ENCODE measurements at places on chromosomes 12 and 14.

- no peak for DNase-seq
Observed at GRCh38 chr14:37452323-37452722, 142.7 kb downstream of the FOXA1 start.

DNA sequence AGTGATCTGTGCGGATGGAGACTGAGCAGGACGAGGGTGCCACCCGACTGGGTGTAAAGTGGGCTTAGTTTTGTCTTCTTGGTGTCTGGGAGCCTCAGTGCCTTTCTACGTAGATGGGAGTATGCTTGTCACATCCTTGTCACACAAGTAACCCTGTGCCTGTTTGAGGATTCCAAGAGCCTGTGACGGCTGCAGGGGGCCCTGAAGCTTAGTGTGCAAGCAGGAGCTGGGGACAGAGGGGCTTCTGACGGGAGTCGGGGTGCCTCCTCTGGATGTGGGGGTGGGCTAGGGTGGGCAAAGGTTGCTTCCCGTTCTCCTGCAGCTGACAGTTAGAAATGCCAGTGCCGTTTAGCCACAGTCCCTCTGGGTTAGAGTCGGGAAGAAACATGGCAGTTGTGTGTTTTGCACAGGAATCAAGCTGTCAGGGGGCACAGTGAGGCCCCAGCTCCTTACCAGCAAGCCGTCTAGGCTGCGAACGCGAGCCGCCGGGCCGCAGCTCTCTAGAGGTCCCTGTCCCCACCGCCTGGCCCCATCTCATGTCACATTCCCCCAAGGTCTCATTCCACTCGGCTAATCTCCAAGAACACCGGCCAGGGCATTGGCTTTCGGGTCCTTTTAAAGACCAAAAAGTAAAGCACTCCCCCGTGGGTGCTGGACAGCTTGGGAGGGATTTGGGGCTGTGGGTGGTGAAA is 7.0 kb downstream of the RTL1 start:
- no peak for DNase-seq

- DNase-seq: peak; percentile 25
Observed at GRCh38 chr12:118288174-118288573, 84.5 kb downstream of the TAOK3 start.

- DNase-seq: no peak
Observed at GRCh38 chr14:68736471-68736871, 56.4 kb downstream of the ZFP36L1 start.

GRCh38 chr12:48815126-48816110 is 2.9 kb upstream of the CACNB3 start:
- DNase-seq: peak; percentile 69

DNA sequence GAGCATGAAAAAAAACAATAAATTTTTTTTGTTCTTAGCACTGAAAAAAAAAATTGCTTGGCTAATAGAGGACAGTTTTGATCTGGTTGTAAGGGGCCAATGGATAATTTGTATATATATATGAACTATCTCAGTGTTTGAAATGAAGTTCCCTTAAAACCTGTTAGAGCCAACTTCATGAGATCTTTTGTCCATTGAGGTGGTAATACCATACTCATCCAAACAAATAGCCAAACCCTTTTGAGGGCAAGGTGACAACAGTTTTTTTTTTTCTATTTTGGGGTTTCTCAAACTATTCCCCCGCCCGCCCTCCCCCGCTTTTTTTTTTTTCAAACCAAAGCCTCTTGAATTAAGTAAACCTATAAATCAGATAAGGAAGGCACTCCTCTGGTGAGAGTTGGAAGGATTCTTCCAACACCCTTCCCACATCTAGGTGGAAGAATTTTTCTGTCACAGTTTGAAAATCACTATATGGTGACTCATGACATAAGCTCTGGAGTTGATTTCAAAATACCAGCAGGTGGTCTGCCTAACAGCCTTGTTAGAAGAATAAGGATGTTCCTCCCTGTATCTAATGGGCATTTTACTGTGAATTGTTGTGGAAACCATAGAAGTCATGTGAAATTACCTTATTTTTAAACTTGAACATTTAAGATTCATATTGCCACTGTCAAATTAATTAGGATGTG is 10.2 kb downstream of the ARHGAP5 start:
- no peak for DNase-seq

DNA sequence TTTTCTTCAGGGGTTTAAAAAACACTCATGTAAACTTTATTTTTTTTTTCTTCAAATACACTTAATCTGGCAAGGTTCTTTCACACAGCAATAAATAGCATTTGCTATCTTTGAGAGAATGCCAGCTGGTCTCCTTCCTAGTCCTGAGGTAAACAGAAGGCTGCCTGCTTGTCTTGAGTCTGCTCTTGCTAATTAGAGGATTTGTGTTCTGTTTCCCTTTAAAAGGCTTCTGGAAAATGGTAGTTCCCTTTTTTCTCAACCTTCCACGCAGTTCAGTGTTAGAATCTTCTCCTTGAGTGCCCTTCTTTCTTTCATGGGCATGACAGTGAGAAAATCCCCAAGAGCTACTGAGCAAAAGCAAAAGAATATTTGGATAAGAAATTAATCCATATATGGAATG is 92.3 kb upstream of the DCN start:
- no peak for DNase-seq

DNA sequence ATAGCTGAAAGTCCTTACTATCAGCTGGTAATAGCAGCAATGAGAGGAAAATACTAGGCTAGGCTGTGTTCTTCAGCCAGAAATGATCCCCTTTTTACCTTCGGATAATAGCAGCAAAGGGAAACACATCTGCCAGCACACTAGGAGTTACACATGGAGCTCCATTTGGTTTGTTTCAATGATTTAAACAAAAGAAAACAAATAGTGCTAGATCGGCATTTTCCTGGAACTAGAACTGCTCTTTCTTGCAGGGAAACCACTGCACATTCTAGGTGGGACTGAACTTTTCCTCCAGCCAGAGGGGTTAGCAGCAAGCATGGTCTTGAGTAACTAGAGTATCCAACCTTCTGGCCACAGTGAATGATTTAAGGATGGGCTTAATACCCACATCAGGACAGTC is 117.6 kb downstream of the PDE6H start:
- DNase-seq: no peak

- no peak for DNase-seq
Observed at GRCh38 chr12:19287302-19287701, 152.0 kb upstream of the AEBP2 start.

DNA sequence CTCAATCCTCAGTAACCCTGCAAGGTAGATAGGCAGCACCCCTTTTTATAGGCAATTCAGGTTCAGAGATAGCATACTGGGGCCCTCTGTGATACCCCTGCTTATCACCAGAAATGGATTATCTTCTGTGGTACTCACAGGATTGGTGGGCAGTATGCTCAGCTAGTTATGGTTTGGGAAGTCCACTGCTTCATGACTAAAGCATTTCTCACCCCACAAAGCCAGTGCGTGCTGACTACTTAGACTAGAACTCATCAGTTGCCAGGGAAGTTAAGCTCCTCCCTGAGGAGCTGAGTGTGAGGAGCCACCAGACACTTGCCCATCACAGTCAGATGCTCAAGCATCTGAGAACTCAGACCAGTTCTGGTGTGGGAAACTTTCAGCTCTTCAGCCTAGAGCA is 76.3 kb downstream of the SCAF11 start:
- DNase-seq: no peak

GRCh38 chr12:117002051-117002817 is 91.5 kb downstream of the FBXW8 start:
- no peak for DNase-seq

DNA sequence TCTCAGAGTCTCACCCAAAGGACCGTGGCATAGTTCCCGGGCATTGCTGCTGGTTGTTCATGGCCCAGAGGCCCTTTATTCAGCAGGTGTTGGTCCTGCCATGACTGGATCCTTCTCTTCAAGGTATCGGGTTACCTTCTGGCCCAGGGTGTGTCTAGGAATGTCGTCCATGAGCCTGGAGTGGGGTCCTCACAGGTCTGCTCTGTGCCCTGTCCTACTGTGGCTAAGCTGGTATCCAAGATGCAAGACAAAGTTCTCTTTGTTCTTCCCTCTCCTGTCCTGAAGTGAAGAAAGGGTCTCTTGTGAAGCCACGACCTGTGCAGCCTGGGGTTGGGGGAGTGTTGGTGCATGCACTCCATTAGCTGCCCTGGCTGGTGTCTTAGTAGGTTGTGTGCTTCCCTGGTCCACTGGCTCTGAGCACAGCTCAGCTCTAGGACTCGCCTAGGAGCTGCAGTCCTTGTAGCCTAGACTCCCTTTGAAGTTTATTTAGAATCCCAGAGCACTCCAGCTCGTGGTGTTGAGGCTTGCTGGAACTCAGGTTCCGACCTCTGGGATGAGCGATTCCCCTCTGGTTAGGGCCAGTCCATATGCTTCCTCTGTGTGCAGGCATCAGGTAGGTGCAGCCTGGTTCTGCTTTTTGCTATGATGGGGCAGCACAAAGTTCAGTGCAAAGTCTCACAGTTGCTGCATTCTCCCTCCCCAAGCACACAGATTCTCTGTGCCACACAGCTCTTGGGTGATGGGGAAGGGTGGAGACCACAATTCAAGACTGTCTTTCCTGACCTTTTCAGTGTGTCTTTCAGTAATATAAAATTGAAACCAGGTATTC is 117.4 kb downstream of the NUBPL start:
- no peak for DNase-seq

DNA sequence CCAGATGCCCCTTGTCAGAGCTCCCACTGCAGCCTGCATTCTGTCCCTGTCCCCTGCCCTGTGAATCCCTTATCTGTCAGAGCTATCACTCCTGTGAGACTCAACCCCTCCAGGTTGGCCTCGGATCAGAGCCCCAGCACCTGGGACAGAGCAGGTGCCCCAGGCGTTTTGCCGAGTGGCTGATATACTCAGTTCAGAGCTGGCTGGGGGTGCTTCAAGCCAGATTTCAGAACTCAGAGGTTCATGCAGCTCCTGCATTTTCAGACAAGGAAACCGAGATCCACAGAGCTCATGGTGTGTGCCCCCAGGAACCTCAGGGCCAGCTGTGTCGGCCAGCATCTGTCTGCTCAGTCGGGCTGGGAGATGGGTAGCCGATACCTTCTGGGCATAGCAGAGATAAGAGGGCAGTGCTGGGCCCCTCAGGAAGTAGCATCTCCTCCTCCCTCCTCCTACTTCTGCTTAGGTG is 228.0 kb upstream of the RTL1 start:
- DNase-seq: no peak

GRCh38 chr14:52154992-52155650 is 86.3 kb upstream of the NID2 start:
- DNase-seq: no peak

Measured in inflammatory macrophage treated with lipopolysaccharide for 4 hours (primary cell).